ENCODE measurements at places on chromosomes 3 and 15.
A peak's percentile ranks its signal among the peaks of the same experiment; 100 is the strongest.

DNA sequence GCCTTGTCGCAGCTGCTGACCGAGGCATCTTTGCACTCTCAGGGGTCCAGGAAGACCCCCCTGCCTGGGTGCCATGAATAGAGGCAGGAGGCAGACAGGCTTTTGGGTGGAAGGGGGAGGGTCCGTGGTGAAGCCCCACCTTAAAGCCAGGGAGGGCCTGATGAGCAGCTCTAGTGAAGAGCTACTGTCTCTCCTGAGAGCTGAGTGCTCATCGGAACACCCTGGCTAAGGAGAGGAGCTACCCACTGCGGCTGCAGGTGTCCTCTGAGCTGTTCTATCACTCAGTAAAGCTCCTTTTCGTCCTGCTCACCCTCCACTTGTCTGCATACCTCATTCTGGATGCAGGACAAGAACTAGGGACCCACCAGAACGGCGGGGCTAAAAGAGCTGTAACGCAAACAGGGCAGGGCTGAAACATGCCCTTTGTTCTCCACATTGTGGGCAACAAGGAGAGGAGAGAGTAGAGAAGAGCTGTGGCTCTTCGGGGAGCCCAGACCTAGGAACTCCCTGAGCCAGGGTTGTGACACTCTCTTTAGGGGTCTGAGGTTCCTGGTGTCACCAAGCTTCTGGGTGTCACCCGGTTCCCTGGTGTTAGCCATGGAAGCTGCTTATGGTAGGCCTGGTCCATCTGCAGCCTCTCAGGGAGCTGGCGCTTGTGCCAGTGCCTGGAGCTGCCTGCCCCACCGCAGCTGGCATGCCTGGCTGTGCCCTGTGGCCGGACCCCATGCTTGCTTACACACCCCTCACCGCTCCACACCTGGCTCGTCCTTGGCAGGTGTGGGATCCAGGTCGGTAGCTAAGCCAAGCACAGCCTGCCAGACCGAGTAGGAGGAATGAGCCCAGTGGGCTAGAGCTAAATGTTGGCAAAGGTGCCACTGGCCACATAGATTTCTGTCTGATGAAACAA is 26.2 kb upstream of the TFG start:
- DNase-seq = no peak

DNA sequence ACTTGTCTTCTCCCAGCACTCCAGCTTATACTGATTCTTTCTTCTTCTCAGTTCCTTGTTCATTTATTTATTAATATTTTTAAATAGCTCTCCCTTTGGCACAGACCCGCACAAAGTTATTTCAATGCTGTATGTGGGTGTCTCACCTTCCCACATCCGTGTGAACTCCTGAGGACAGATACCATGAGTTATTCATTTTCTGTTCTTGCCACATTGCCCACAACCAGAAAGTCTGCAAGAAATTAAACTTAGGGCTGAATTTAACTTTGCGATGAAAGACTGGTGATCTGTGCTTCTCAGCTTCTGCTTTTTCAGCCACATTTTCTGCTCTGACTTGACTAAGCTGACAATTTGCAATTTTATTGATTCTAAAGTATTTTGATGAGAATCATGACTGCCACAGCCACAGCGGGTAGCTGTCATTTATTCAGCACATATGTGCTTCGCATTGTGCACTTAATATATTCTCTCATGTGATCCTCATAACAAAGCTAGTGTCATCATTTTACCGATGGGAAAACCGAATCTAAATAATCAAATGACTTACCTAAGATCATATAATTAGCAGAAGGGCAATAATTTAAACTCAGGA is 569.8 kb downstream of the EDEM1 start:
- DNase-seq = no peak

GRCh38 chr15:34584996-34585395 is 1.5 kb upstream of the GOLGA8B start:
- DNase-seq = no peak

DNA sequence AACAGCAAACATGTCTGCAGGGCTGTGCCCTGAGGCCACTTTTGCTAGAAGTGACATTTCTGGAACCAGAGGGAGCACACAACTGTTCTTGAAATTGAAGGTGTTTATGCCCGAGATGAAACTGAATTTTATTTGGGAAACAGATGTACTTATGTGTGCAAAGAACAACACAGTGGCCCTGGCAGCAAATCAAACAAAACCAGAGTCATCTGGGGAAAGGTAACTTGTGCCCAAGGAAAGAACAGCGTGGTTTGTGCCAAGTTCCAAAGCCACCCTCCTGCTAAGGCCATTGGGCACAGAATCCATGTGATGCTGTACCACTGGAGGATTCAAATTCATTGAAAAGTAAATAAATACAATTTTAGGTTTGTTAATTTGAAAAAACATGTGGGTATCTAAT is 31.2 kb upstream of the RARRES1 start:
- no peak for DNase-seq

GRCh38 chr15:25170781-25171110 is 216.0 kb downstream of the SNRPN start:
- no peak for DNase-seq

- DNase-seq = no peak
Measured at GRCh38 chr3:179416681-179417080, 34.6 kb downstream of the GNB4 start.

DNA sequence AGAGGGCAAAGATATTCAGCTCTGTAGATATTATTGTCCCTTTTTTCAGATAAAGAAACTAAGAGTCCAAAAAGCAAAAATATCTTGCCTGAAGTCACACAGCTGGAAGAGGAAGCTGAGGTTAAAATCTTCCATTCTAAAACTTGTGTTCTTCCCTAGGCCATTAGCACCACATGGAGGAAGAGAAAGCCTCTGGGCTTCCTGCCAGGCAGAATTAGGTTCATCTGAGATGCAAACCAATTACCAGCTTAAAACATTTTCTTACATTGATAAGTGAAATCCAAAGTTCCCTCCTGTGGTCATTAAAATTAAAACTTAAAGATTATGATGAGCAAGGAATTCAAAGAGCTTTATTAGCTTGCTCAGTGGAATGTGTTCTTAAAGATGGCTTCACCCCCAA is 235.3 kb upstream of the SETMAR start:
- DNase-seq = no peak

DNA sequence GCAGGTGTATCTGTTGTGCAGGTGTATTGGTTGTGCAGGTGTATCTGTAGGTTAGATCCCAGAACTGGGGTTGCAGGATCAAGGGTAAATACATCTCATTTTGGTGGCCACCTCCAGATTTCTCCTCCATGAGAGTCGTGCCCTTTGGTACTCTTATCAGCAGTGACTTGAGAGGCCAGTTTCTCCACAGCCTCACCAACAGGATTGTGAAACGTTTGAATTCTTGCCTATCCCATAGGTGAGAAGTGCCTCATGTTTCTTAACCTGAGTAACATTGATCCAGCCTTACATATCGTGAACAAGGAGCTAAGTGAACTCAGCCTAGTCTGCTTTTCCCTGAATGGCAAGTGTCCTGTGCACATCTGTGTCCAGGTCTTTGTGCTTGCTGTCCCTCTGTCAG is 55.4 kb downstream of the CMTM8 start:
- DNase-seq = no peak

- no peak for DNase-seq
Measured at GRCh38 chr3:107124885-107125284, 252.4 kb upstream of the CCDC54 start.

DNA sequence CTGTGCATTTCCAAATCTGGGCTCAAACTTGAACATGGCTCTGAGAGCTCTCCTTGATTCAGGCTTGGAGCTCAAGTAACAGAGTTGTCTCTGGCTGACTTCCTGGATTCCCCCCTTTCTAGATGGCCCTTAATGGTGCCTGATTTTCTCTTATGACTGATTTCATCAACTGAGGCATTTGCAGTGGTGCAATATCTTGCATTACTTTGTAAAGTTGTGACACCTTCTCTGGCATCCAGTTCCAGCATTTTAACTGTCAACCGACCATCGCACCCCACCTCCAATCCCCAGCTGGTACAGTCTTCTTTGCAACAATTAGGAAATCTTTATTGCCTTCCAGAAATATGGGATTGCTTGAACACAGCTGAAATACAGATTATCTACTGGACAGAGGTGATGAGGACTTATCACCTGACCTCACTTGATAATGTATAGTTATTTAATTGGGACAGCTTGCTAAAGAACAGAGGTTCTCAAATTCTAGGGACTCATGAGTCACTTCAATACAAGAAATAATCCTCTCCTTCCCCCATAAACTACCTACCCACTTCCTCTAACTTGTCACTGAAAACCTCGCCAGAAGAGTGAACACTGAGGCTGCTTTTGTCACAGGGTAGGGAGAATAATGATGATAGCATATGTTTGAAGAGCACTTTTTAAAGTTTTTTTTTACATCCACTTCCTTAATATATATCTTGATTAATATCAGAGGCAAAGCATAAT is 41.8 kb downstream of the FILIP1L start:
- DNase-seq = peak; percentile 63
